ENCODE measurements at places on chromosomes 5 and 9.

GRCh38 chr5:74786851-74787250 is 19.8 kb downstream of the NSA2 start:
- DNase-seq = no peak

DNA sequence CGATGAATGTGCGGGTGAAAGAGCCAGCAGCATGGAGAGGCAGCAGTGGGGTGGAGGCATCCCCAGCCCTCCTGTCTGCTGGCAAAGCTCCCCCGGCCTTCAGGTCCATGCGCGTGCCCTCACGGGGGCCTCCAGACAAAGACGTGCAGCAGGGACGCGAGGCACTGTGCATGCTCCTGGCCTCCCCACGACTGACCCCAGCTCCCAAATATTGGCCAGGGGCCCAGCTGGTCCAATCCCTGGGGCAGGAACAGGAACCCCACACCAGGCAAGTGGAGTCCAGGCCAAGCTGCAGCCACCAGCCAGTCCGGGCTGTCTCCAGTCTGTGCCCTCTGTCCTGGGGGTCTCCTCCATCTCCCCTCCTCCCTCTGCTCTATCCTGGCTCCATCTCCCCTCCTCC is 33.5 kb upstream of the LRRC14B start:
- DNase-seq = no peak

GRCh38 chr5:170701334-170701733 is 82.2 kb upstream of the GABRP start:
- DNase-seq = no peak

DNA sequence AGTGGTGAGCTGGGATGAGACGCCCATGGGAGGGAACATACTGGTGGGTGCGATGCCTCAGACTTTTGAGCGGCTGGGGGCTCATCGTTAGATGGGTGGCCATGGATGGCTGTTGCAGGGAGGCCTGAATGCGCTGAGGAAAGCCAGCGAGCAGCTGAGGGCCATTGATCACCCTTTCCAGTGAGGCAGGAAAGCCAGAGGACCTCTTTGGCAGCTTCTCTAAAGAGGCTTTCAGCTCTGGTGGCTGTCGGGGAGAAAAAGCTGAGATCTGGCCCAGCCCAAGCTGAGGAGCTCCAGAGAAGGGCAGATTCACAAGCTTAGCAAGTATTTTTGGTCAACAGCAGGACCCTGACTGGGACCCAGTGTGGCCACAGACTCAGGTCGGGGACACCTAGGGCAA is 13.3 kb upstream of the VAV2 start:
- DNase-seq = no peak

- no peak for DNase-seq
Measured at GRCh38 chr5:91106842-91107511, 276.1 kb downstream of the ARRDC3 start.

DNA sequence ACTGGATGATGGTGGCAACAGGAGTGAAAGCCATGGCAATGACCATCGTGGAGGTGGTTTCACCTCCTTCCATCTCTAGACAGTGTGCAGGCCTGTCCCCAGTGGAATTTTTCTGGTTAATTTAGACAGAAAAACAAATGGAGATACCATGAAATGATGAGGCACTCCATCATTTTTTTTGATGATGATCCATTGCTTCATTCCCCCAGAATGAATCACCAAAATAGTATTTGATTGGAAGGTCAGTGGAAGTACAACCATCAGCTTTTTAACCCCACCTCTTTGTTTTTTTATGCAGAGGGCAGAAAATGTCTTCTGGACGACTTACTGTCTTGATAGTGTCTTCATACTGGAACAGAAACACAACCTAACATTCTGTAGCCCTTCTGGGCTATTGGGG is 42.6 kb upstream of the ADRA1B start:
- DNase-seq = no peak

DNA sequence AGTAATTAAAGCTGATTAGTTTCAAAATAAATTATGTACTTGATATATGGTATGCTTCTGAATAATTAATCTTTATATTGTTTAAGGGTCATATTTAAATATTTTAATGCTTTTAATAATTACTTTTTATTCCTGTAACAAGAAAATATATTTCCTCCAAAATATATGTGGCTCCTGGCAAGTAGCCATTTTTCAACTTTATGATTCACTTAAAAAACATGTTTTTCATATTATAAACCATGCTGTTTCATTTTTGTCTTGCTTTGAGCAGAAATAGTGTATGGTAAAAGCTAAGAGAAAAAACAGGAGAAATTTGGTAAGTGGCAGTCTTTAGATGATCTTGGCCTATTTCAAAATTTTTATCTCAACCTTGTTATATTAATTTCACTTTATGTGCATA is 14.6 kb downstream of the SPATA9 start:
- no peak for DNase-seq

DNA sequence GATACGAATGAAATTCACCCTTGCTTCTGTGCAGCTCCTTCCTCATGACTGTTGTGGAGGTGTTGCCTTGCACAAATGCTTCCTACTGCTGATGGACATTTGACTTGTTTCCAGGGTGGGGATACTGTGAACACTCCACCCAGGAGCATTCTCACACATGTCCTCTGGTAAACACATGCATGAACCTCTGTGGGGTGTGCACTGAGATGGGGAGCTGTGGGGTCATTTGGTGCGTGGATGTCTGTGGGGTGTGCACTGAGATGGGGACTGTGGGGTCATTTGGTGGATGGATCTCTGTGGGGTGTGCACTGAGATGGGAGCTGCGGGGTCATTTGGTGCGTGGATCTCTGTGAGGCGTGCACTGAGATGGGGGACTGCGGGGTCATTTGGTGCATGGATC is 72.9 kb upstream of the IRX4 start:
- DNase-seq = no peak

GRCh38 chr5:213803-214395 is 4.1 kb downstream of the CCDC127 start:
- no peak for DNase-seq

DNA sequence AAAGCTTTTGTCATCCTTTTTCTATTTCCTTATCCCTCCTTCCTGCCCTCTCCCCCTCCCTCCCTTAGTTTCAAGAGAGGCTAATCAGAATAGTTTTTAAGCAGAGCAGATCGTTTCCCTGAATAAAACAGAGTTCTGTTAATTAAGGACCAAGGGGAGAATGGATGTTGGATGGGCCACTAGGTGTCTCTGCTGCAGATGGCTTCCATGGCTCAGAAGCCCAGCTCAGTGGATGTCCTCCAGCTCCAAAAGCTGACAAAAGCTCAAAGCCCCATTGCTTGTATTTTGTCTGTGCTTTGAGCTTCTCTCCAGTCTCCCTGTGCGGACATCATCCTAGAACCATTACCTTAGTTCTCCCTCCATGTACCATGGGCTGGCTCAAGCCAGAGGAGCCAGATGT is 21.0 kb upstream of the NPR3 start:
- DNase-seq = no peak

DNA sequence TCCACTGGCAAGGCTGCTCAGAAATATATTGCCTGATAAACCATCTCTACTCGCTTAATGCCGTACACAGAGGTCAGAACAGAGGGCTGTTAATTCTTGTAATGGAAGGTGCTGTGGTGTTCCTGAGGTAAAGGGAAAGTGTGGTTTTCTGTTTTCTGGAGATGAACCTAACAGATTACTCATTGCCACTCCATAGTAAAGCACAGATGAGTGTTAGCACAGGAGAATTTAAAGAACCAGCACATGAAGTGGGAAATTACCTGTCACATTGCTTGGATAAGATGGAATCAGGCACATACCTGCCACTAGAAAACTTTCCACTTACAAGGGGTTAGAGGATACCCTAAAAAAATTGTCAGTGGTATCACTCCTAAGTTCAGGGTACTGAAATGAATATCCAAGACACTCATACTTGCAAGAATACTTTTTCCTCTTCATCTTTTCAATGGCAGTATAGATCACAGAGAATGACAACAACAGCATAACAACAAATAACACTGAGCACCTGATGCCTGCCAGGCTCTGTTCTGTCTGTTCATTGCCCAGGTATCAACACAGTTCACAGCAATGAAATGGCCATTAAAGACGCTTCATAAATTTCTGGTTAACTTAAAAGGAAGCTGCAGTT is 152.9 kb upstream of the GNA14 start:
- no peak for DNase-seq

GRCh38 chr5:176883700-176884570 is 15.2 kb downstream of the HK3 start:
- DNase-seq = no peak

Measured in pons (tissue), 1 donor.